ENCODE measurements at places on chromosomes 11 and 22.

DNA sequence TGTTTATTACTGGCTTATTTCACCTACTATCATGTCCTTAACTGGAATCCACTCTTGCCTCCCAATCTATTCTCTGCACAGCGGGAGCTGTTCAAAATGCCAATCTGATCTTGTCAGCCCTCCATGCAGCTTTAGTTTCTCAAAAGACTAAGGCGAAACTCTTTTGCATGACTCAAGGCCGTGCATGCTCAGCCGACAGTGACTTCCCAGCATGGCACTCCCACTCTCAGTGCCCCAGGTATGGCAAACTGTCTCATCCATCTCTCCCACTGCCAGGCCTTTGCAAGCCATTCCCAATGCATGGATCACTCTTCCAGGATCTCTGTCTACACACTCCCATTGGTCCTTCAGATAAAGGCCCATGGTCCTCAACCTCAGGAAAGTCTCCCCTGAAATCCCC lies 245.9 kb downstream of the LARGE1 start:
- DNase-seq, result no peak

GRCh38 chr22:25495285-25495684 lies 69.2 kb upstream of the GRK3 start:
- DNase-seq, result no peak

GRCh38 chr11:2555891-2556290 lies 111.1 kb downstream of the KCNQ1 start:
- no peak for DNase-seq

- no peak for DNase-seq
Observed at GRCh38 chr11:133893381-133893780, 48.1 kb upstream of the SPATA19 start.

GRCh38 chr22:28841111-28841510 lies 40.7 kb upstream of the XBP1 start:
- DNase-seq, result no peak

- DNase-seq, result peak; percentile 59
Observed at GRCh38 chr22:28009272-28009827, 90.3 kb upstream of the PITPNB start.

GRCh38 chr11:21082853-21083252 lies 413.5 kb downstream of the NELL1 start:
- no peak for DNase-seq

GRCh38 chr11:74535371-74536160 lies 42.0 kb upstream of the LIPT2 start:
- no peak for DNase-seq

DNA sequence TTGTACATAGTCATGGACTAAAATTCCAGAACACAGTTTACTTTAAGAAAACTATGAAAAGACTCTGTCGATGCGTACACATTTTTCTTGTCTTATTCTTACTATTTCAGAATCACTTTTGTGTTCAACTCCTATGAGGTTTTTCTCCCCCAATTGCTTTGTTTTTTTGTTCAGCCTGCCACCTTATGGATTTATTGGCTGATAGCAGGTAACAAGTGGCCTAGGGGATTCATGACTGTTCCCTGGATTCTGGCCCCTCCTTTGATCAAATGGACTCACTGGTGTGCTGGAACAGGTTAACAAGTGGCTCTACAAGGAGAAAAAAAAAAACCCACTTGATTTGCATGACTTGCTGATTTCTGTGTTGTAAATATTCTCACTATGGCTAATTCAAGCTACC lies 10.6 kb downstream of the MMP20 start:
- no peak for DNase-seq

DNA sequence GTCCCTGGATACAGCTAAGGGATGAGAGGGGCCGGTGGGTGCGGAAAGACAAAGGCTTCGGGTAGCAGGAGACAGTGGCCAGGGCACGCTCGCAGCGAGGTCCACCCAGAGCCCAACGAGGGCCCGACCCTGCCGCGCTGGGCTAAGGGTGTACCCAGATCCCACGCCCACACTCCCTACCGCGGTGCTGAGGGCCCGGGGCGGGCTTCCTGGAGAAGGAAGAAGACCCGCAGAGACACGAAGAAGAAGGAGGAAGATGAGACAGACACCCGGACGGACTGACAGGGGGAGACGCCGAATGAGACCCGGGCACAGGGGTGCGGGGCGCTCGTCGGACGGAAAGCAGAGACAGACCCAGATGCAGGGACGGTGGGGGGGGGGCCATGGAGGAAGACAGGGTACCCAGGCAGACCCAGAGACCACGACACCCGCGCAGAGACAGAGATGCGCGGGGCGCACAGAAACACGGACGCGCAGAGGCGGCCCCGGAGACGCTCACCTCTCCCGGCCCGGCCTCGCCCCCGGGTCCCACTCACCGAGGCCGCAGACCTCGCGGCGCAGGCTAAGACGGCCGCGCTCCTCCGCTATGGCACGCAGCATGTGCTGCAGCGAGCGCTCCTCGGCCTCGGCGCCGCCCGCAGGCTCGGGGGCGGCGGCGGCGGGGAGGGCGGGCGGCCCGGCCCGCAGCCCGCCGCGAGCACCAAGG lies 437 bp downstream of the KIAA0930 start:
- no peak for DNase-seq
